ENCODE measurements at places on chromosomes 7 and 10.
A peak's percentile ranks its signal among the peaks of the same experiment; 100 is the strongest.

DNA sequence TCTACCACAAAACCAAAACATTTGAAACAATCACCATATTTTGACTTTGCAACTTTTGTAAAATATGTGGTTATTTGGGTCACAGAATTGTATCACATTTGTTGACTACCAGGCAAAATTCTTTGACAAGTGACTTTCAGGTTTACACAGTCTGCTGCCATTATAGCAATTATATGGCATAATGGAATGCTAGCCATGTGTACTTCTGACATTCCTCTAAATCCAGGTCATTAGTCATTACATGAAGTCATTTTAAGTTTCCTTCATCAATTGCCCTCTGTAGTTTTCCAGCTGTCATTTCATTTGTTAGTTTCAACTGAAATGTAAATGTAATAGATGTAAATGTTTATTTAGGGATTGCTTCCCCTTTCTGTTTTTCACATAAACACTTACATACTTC lies 137.5 kb downstream of the IMMP2L start:
- no peak for DNase-seq

- DNase-seq = no peak
These were observed 97.3 kb upstream of the COL1A2 start for GRCh38 chr7:94297397-94297838.

- no peak for DNase-seq
These were observed 163.6 kb downstream of the GNAT3 start for GRCh38 chr7:80348223-80348622.

DNA sequence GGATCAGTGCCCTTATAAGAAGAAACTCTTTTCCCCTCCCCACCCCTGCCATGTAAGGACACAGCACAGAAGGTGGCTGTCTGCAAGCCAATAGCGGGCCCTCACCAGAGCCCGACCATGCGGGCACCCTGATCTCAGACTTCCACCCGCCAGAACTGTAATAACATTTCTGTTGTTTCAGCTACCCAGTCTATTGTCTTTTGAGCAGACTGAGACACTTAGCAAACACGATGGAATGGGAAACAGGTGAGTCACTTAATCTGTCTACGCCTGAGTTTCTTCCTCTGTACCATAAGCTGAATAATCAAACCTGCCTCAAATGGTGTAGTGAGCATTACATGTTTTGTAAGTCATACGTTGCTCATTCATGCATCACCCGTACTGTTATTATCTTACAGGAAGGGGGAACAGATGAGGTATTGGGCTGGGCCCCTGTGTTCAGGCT lies 58.2 kb downstream of the STRA8 start:
- no peak for DNase-seq

DNA sequence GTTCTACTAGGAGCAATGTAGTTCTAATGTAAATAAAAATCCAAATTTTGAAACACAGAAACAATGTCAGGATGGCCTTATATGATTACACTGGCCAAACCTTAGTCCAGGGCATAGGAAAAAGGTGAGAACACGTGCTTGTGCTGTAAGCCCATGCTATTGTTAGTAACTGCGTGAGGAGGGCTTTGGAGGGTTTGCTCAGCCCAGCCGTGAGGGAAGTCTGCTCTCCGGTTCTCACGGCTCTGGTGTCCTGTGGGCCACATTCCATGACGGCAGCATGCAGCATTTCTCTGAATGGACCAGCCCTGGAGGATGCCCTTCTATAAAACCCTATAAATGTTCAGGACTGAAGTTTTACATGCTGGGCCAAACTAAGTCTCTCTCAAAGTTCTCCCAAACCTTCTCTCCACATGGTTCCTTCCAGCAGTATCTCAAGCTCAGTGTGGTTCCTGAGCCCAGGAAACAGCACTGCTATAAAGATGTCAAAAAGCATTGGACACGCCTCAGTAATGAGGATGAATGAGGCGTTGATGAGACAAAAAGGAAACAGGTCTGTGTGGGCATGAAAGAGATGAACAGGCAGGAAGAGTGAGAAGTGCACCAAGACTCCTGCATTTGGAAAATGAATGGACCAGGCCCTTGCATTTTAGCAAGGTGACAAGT lies 174.8 kb upstream of the CDCA7L start:
- DNase-seq = no peak

DNA sequence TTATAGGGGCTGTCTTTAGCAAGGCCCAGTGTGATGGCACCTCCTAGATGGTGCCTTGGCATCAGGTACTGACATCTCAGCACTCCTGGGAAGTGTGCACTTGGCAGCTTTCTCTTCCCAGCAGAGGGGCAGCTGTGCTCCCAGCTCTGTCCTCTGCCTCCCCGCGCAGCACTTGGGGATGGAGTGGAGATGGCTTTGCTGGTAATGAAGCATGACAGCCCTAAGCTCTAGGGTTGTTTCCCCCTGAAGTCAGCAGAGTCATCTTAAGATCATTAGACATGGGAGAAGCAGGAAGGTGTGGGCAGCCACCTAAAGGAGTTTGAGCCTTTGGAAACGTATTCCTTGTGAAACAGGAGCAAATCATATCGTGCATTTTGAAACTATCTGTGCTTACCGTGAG lies 46.7 kb downstream of the HTRA1 start:
- no peak for DNase-seq

DNA sequence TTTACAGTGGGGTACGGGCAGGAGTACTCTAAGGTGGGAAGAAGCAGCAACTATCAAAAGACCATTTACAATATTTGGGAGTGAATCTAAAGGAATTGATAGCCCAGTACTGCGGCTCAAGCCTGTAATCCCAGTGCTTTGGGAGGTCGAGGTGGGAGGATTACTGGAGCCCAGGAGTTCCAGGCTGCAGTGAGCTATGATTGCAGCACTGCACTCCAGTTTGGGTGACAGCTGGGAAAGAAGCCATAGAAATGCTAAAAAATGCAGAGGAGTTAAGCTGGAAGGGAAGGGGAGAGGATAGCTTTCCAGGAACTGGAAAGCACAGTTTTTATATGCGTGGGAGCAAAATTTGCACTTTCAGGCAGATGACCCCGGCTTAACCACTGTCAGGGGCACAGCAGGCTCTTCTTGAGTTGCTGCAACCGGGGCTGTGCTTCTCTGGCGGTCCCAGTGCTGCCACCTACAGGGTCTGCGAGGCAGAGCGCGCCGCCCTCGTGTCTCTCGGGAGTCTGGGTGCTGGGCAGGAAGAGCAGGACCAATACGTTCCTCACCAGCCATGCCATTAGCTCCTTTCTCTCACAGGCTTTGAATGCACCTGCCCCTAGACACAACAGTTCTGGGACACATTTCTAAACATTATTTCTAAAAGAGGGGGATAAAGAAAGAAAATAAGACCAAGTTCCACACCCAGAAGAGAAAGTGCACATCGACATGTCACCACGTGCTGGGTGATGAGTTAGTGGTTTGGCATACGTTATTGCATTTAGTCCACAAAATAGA lies 10.1 kb upstream of the BMPER start:
- DNase-seq = peak; percentile 17

GRCh38 chr10:5297466-5297865 lies 67.3 kb upstream of the UCN3 start:
- DNase-seq = no peak

GRCh38 chr7:38040831-38041230 lies 120.4 kb downstream of the EPDR1 start:
- no peak for DNase-seq

- no peak for DNase-seq
These were observed 60.5 kb downstream of the SH2D4B start for GRCh38 chr10:80598084-80598798.

- no peak for DNase-seq
These were observed 184.4 kb downstream of the GRID1 start for GRCh38 chr10:86182150-86182549.

DNA sequence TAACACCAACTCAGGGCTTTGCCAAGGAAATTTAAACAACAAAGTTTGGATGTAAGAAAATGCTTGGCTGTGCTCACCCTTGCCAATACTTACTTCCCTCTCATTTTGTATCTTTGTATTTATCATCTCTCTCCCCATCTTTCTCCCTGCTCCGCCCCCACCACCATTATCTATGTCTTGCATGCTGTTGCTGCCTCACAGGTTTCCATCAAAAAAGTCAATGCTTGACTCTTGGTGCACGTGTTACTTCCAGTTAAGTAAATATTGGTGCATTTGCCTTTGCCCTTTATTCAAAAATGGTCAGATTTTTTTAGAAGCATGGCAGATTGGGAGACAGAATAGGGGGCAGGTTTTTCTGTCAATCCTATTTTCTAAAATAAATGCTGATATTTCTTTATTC lies 626.0 kb downstream of the ACTR3B start:
- DNase-seq = no peak

GRCh38 chr10:107740962-107741690 lies 576.6 kb upstream of the SORCS1 start:
- DNase-seq = no peak

DNA sequence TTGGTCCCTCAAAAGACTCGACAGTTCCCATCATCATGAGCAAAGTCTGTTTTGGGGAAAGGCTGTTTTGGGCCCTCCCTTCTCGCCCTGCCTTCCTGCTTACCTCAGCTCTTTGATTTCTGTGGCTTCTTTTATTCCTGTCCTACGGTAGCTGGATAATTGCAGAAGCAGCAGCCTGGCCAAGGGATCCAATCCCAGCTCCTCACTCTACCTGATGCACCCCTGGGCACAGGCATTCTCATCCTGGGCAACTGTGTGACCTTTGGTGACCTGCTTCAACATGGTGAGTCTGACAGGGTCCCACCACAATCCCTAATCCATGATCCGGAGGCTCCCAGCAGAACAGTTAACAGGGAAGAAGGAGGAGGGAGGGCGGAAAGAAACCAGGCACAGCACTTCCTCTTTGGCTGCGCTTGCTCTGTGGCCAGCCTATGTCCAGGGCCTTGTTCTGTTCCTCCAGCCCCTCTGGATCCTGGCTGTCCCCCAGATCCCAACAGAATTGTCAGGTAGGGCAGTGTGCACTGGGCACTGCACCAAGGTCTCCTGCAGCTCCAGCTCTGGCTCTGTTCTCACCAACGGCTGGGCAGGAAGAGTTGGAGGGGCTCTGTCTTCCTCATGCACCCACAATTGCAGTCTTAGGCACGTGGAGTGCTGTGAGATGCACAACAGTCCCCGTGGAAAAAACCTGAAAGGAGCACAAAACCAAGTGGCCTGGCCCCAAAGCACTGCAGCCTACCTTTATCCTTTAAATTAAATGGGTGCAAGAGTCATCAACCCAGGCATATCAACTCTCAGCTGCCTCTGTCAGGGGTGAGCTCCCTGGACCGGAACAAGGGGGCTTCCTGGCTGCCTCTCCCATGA lies 144.4 kb downstream of the PTPN20 start:
- DNase-seq = no peak

DNA sequence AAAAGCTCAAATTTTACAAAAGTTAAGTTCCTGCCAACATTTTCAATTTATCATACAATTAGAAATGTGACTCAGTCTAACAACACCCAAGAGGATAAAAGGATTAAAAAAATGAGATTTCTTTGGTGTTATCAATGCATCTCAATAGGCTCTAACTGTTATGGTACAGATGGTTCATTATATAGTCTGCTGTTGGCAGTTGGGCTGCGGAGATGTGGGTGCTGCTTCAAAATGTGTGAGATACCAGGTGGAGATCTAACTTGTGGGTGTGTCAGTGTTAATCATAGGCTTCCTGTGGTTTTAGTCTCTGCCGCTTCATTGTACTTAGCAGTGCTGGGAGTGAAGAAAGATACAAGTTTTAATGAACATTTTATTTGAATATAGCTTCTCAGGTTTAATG lies 231.2 kb downstream of the EXOC4 start:
- peak; percentile 16 for DNase-seq

DNA sequence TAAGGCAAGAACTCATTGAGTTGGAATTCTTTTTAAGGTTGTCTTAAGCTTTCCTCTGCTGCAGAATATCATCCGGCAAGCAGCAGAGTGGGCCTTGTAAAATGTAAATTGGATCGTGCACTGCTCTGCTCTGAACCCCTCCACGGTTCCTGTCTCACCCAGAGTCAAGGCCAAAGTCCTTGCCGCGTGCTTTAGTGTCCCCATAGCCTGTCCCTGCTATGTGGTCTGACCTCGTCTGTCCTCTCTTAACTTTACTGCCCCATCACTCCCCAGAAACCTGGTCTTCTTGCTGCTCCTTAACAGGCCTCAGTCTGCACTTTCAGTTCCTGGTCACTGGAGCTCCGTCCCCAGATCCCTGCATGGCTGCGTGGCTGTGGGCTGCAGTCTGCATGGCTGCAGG lies 121.6 kb upstream of the SDK1 start:
- DNase-seq = no peak

DNA sequence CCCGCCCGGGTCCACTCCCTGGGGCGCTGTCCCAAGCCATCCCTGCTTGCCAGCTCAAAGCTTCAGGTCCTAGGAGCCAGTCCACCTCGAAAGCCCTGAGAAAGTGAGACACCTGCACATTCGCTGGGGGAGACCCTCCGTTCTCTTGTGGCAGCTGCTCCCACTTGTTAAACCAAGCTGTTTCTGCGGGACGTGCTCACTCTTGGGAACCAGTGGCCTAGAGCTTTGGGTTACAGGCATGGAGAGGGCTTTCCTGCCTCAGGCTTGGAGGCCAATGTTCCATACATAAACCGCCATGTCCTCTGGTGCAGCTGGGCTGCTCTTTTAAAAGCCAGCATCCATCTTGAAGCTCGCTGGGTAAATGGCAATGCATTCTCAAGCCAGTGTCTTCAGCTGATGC lies 19.9 kb upstream of the TTYH3 start:
- DNase-seq = no peak

- DNase-seq = no peak
These were observed 29.2 kb upstream of the NPFFR1 start for GRCh38 chr10:70312972-70313371.

GRCh38 chr10:62778125-62778524 lies 26.4 kb upstream of the ADO start:
- no peak for DNase-seq

DNA sequence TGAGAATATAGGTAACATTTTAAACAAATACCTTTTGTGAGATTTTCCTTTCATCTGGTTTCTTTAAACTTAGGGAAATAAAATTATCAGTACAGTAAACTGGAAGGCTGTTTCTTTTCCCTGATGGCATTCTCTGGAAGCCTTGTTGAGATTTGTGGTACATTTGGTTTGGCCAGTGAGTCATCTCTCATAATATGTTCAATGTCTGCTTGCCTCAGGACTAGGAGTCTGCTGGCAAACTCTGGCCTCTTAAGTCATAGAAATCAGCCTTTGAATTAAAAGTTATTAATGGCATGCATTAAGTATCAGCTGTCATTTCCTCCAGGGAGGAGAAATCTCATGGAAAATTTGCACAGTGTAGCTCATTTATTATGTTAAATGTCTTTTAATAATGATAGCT lies 316.6 kb upstream of the KIAA1217 start:
- DNase-seq = no peak

DNA sequence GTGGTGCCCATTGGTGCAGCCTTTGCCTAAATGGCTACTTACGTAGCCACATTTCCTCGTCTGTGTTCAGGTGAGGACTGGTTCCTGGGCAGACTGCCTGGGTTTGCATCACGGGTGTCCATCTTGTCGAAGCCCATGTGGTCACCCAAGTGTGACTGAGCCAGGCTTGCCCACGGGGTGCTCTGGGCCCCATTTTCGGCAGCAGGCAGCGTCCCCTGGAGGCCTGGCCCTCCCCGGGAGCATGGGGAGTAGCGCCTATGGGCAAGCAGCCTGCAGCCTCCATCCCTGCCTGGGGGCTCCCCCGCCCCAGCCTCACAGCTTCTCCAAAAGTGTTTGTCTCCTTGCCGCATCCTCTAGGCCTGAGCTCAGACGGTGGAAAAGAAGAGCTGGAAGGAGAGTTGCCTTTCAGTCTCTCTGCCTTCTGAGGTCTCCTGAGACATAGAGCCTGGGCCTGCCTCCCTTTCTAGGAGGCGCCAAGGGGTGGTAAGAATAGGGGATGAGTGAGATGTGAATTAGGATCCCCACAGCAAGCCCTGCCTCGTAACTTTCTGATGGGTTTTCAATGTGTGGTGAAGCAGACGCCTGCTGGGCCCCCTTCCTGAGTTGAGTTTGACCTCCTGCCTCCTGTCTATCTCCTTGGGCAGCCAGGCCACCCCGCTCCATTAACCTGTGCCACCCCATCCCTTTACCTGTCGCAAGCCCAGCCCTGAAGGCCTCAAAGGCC lies 42.7 kb downstream of the HTRA1 start:
- DNase-seq = no peak
